ENCODE measurements at places on chromosomes 4 and X. TPM values are rescaled to one million over a fixed set of nuclear protein-coding genes. Genes with fewer than 3 reads are reported as not detected.

The SYNPO2 gene
- total RNA-seq = 1.6 TPM

The CT55 gene
- total RNA-seq = 0.39 TPM

The PLAC8 gene
- total RNA-seq = 0.39 TPM

The NDNF gene
- not detected for total RNA-seq

The ZNF630 gene
- 3.5 TPM for total RNA-seq

The DUSP21 gene
- not detected for total RNA-seq

The BEND2 gene
- not detected for total RNA-seq

The MAGEA11 gene
- total RNA-seq = 23.4 TPM

The CFP gene
- total RNA-seq = 0.12 TPM

The VCX2 gene
- total RNA-seq = not detected

The IL13RA2 gene
- 67.6 TPM for total RNA-seq

Measured in RPMI7951 (cell line).